ENCODE measurements at places on chromosomes 5 and 9.

DNA sequence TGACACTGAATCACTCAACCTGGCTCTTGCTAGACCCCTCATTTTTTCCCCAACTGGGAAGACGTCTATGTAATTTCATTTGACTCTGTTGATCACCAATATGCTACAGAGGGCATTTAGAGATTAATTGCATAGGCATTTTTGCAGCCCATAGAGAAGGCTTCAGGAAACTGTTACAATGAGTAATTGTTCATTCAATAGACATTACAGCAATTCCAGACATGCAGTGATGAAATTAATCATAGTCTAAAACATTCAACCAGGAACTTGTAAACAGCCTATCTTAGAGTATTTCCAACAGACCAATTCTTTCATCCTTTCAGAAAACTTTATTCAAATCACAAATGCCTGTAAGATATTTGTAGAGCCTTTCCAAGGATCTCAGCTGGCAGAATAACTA lies 122.3 kb downstream of the MARCHF11 start:
- DNase-seq: no peak

- no peak for DNase-seq
Measured at GRCh38 chr5:75484605-75485004, 26.8 kb downstream of the CERT1 start.

DNA sequence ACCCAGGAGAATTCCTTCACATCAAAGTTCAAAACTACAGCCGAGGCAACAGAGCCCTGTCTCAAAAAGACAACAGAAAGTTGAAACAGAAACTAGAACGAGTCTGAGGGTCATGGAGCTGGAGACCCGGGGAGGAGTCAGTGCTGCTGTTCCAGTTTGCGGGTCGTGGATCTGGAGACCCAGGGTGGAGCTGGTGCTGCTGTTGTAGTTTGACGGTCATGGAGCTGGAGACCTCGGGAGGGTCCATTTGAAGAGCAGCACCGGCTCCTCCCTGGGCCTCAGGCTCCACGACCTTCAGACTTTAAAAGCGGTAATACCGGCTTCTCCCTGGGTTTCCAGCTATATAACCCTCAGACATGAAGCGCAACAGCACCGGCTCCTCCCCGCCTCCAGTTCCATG lies 13.0 kb upstream of the LCN15 start:
- DNase-seq: no peak

DNA sequence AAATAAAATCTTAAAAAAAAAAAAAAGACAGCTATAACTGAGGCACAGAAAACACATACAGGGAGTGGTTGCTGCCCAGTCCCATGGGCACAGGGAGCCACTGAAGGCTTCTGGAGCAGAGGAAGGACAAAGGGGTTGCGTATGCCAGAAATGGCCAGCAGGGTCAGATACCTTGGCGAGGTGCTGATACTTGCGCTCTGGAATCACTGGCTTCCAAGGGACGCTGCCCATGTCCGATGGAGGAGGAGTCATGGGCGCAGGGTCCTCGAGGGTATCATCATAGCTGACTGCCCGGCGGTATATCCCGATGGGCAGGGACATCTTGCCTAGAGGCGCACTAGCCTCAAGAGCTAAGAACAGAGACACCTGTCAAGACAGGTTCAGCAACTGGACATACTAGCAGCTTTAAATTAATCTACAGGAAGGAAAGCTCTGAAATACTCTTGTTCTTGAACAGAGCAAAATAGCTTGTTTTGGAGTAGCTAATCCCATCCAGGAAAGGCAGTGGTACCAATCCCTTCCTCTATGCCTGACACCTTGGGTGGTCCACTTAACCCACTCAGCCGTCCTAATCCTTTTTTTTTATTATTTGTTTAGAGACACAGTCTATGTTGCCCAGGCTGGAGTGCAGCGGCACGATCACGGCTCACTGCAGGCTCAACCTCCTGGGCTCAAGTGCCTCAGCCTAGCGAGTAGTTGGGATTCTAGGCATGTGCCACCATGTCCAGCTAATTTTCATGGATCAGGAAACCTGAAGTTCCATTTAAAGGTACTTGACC lies 6.0 kb downstream of the KIAA1191 start:
- no peak for DNase-seq

DNA sequence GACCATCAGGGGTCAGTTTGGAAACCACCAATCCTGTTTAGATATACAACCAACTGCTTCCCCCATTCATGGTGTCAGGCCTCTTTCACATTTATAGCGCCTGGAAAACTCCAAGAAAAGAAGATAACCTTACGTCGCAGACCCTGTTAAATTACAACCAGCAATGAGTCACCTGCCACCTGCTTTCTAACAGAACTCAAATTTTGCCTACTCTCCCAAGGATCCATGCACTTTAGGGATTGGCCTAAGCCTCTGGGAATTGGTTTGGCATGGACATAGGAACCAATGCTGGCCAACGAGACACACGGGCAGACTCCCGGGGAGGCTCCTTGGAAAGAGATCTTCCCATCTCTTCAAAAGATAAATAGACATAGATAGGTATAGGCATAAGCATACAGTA lies 87.0 kb downstream of the FEM1C start:
- DNase-seq: no peak
